ENCODE measurements at places on chromosomes 2 and 18. TPM values are rescaled to one million over a fixed set of nuclear protein-coding genes. Genes with fewer than 3 reads are reported as not detected.

Gene SPAG16
- total RNA-seq, result 9.4 TPM

Gene SPR
- 9.4 TPM for total RNA-seq

Gene LBX2
- total RNA-seq, result 0.43 TPM

Gene CBLN2
- not detected for total RNA-seq

Gene ADAM23
- total RNA-seq, result 0.54 TPM

Gene CPS1
- total RNA-seq, result 2.6 TPM

Gene EIF2AK3
- 17.4 TPM for total RNA-seq

Gene LAMA1
- not detected for total RNA-seq

Gene FAM124B
- total RNA-seq, result not detected

Gene G6PC2
- not detected for total RNA-seq

Gene LIMS4
- 0.74 TPM for total RNA-seq

Gene CD8B2
- 4.5 TPM for total RNA-seq

Gene NT5DC4
- total RNA-seq, result not detected

Gene ANKRD29
- not detected for total RNA-seq

Gene PLA2R1
- not detected for total RNA-seq

Gene ARHGAP25
- 59.3 TPM for total RNA-seq

Gene TMEFF2
- total RNA-seq, result not detected

Gene ADCYAP1
- not detected for total RNA-seq

Gene GPR75
- 1.2 TPM for total RNA-seq
